ENCODE measurements at places on chromosomes 3 and 15.

DNA sequence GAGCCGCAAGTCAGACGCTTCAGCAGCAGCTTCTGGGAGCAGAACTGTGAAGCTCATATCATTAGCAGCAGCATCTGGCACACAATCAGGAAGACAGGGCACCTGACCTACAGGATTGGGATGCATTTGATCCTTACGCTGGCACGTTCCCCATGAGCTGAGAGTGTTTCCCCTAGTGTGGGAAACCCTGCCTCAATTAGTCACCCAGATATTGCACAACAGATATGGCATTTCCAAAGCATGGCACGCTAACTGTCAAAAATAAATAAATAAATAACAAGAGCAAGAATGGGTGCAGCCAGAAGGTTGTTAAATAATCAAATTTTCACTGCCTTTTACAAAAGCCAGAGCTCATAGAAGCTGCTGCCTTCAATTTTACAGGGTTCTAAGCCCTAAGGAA is 189.6 kb upstream of the THBS1 start:
- DNase-seq = no peak

DNA sequence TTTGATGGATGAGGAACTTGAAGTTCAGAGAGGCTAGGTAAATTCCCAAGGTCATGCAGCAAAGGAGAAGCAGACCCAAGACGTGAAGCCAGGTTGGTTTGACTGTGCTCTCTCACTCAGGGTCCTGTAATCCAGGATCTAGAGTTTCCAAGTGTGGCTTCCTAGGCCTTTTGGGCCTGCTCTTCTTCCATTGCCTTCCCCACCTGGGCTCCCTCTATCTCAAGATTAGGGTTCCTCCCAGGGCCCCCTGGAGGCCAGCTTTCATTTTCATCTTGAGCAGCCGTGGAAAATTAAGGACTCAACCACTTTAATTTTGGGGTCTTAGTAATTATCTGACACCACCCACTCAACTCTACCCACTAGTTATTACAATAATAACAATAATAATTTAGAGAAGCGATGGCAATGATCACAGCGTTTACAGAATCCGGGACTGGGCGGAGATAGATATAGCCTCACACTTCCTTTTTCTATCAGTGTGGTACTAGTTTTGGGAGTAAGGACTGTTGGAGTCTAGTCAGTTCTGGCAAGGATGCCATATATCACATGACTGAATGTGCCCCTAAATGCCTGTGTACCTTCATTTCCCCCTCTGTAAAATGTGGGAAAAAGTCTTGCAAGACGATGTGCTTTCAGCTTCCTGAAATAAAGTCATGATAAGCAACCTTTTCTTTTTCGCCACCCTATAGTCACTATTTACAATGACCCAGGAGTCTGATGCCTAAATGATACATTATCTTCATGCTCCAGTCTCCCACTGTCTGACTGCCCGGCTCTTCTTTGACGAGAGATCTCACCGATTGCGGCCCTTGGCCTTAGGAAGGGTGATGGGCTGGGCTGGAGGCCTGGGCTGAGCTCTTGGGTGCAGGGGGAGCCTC is 30.2 kb upstream of the MAGEF1 start:
- DNase-seq = no peak

DNA sequence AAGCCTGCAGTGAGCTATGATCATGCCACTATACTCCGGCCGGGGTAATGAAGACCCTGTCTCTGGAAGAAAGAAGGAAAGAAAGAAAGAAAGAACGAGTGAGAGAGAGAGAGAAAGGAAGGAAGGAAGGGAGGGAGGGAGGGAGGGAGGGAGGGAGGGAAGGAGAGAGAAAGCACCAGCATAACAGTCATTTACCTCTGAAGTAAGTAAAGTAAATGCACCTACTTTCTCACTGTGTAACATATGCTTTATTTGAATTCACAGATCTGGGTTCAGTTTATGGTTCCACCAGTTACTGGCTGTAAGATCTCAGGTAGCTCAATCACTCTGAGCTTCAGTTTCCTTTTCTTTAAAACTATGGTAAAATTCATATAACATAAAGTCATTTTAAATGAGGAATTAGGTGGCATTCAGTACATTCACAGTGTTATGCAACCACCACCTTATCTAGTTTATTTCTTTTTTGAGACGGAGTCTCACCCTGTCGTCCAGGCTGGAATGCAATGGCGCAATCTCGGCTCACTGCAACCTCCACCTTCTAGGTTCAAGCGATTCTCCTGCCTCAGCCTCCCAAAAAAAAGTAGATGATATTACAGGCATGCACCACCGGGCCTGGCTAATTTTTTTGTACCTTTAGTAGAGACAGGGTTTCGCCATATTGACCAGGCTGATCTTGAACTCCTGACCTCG is 16.1 kb upstream of the RAD54L2 start:
- DNase-seq = no peak

- no peak for DNase-seq
These were observed 31.2 kb downstream of the SLC22A14 start for GRCh38 chr3:38313263-38313662.

DNA sequence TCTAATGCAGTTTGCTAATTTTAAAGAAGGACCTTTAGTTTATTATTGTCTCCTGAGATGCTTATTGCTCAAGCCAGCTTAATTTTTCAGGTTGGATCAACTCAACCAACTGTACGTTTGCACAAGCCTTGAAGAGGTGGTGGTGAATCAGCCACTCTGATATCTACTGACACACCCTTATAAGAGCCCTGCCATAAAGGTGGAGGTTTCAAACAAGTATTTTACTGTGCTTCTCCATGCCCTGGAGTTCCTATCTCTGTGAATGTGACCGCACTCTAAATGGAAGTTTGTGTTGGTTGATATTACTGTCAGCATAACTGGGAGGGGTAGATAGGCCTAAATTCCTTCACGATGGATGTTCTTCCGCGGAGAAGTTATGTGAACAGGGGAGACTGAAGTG is 297.3 kb upstream of the UBE2E1 start:
- DNase-seq = peak; percentile 4

- no peak for DNase-seq
These were observed 48.6 kb downstream of the SNRK start for GRCh38 chr3:43334976-43335375.

- peak; percentile 13 for DNase-seq
These were observed 6.5 kb upstream of the PLSCR1 start for GRCh38 chr3:146550743-146551510.

DNA sequence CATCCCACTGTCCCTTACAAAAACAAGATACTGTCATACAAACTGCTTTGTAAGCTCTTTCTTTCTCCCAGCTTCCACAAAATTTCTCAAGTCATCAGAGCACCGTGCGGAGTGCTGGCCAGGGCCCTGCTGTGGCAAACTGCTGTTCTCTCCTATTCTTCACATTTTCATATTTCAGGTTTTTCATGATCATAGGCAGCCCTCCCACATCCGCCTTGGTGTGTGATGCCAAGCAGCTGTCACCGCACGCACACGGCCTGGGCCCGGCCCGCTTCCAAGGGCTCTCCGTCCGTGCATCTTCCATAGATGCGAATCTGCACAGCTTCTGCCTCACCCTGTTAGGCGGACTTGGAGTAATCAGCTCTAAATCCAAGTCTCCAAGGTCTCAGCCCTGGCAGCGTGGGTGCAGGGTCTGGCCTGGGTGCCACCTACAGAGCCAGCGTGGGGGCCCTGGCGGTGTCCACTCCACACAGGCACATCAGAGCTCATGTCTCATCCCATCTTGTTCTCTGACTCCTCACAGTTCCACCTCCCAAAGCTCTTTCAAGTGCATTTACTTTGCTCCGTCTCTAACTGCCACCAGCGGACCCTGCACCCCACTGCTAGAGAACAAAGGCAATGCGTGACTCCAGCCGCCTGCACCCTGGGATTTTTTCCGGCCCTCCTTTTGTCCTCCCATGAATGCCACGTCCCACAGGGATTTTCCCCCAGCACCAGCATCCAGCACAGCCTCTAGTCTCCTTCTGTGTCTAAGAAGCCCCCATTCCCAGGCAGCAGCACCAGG is 27.2 kb downstream of the CYFIP1 start:
- DNase-seq = no peak

DNA sequence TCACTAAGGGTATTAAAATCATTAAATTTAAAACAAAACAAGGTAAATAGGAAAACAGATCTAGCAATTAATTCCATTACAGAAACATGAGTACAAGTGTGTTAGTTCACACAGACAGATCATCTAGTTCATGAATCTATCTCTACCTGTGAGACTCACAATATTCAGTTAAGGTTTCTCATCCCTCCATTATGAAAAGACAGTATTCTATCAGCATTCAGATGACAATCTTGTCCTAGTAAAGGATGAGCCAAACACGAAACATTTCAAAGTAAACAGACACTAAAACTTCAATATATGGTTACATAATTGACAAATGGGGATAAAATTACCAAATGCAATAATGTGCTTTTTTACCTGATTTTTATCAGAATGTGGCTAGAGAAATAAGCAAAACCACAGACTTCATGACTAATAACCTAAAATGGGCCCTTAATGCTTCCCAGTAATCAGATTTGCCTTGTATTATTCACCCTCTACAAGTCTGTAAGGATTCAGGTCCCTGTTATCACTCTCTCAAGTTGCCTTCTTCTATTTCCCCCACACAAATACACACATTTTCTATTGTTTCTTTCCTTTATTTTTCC is 126.8 kb downstream of the DLG1 start:
- no peak for DNase-seq

DNA sequence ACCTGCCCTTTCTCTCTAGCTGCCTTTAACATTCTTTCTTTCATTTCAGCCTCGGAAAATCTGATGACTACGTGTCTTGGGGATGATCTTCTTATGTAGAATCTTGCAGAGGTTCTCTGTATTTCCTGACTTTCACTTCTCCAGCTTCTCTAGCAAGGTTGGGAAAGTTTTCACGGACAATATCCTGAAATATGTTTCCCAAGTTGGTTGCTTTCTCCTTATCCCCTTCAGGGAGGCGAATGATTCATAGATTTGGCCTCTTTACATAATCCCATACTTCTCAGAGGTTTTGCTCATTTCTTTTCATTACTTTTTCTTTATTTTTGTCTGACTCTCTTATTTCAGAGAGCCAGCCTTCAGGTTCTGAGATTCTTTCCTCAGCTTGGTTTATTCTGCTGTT is 62.1 kb upstream of the CCDC54 start:
- DNase-seq = no peak

- peak; percentile 19 for DNase-seq
These were observed 47.7 kb downstream of the CYP11A1 start for GRCh38 chr15:74319596-74320351.

DNA sequence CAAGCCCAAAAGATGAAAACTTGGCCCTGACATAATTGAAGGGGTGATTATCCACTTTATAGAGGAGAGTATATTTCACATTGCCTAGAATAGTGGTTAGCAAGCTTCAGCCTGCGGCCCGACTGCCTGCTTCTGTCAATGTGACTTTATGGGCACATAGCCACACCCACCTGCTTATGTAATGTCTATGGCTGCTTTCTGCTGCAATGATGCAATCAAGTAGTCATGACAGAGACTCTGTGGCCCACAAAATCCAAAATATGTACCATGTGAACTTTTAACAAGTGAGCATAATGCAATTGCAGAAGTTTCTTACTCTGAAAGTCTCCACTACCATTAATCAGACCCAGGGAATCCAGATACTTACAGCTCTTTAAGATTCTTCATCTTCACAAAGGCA is 103.1 kb downstream of the LRIG1 start:
- no peak for DNase-seq

- no peak for DNase-seq
These were observed 190.3 kb upstream of the LMCD1 start for GRCh38 chr3:8311321-8311720.

- DNase-seq = no peak
These were observed 593.4 kb upstream of the ZNF717 start for GRCh38 chr3:76378789-76379188.

DNA sequence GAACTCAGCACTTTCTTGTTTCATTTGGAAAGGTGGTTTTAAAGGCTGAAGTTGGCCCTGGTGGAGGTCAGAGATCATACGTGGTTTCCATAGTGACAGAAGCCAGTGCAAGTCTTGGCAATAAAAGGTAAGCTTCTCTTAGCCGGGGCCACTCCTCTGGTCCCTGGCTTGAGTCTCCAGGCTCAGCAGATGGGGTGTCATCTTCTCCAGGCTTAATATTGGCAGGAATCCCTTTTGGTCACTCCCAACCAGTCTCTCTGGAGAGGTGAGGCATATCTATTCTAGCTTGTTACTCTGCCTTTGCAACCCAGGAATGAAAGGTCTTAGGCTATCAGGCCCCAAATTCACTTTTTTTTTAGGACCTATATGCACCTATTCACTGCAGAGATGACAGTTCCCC is 4.8 kb downstream of the CYP19A1 start:
- DNase-seq = no peak

DNA sequence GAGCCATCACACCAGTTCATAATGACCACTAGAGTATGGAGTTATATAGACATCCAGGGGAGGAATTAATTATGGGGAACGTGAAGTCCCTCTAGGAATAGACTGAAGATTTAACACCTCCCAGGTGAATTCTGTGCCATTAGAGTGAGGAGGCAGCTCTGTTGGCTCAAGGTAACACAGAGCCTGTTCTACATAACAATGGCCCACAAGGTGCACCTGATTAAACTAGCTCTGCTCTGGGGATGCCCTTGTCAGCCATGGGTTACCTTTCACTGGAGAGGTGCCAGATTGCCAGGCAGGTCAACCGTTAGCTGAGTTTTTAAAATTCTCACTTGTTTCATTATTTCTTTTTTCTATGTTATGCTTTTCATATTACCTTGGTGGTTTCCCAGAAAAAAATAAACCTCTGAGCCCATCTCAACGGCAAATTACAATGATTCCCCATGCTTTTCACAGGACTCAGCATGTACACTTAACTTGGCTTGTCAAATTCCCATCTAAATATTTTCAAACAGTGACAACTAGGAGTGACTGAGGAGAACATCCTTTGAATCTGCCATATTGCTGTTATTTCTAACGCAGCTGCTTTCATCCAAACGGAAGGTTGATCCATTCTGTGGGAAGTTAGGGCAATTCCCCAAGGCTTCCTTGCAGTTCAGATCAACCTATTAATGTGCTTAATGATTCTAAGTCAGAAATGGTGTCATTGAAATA is 512.9 kb downstream of the MCTP2 start:
- no peak for DNase-seq

DNA sequence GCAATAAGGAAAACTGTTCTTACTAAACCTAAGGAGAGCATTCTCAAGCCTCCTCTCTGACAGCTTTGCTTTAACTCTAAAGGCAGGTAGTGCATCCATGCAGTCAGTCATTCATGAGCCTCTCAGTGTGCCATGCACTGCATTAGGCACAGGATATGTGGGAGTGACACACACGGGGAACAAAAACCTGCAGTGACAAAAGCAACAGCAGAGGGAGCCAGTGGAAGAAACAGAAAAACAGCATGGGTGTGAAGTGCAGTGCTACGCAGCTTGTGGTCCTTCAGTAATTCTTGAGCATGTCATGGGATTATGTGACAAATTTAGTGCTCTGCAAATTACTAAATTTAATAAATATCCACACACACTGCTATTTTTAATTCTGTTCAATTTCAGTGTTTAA is 230.7 kb downstream of the BBX start:
- peak; percentile 61 for DNase-seq

DNA sequence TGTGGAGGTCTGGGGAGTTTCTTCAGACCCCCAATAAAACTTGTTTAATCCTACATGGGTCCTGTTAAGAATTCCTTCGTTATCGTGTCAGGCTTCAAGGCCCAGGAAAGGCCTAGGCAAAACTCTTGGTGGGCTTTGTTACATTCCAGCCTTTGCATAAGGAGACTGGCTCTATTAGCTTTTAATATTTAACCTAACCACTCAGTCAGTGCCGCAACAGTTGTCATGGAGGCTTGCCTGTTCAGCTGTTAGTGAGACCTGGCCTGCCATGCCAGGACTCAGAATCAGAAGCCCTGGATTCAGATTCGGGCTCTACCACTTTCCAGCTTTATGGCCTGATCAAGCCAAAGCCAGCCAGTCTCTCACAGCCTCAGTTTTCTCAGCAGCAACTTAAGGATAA is 19.6 kb downstream of the EIF1B start:
- DNase-seq = no peak

GRCh38 chr3:116394365-116394764 is 50.9 kb downstream of the LSAMP start:
- DNase-seq = no peak

Measured in DMS53 (cell line).